Fibroblast of the aortic adventitia (primary cell): ENCODE measurements at places on chromosomes 16 and 17. TPM values are rescaled to one million over a fixed set of nuclear protein-coding genes. Genes with fewer than 3 reads are reported as not detected.
A peak's percentile ranks its signal among the peaks of the same experiment; 100 is the strongest.

KRTAP4-2 gene
- total RNA-seq, result not detected in 2 replicates

SP6 gene
- 0.09 TPM in 1 of 2 replicates, not detected in the other for total RNA-seq

CNTD1 gene
- total RNA-seq, result 0.54 TPM in 1 of 2 replicates, not detected in the other

RAD51D gene
- 4.7 and 14.8 TPM in 2 replicates for total RNA-seq

CDH1 gene
- 2.1 TPM in 1 of 2 replicates, not detected in the other for total RNA-seq

TPSB2 gene
- total RNA-seq, result not detected in 2 replicates

SLC46A1 gene
- total RNA-seq, result 2.0 and 7.9 TPM in 2 replicates

TP53TG3C gene
- not detected in 2 replicates for total RNA-seq

PERCC1 gene
- not detected in 2 replicates for total RNA-seq

COL1A1 gene
- 2,633 and 16,513 TPM in 2 replicates for total RNA-seq

KIF18B gene
- 0.08 and 10.8 TPM in 2 replicates for total RNA-seq

CCL1 gene
- not detected in 2 replicates for total RNA-seq

TP53TG3F gene
- not detected in 2 replicates for total RNA-seq

CCL16 gene
- not detected in 2 replicates for total RNA-seq

PRAC2 gene
- total RNA-seq, result not detected in 2 replicates

CTRL gene
- 0.27 and 4.6 TPM in 2 replicates for total RNA-seq

GRCh38 chr17:41784207-41784744 is 2.2 kb downstream of the JUP start:
- peak; percentile 32 for DNase-seq

DNA sequence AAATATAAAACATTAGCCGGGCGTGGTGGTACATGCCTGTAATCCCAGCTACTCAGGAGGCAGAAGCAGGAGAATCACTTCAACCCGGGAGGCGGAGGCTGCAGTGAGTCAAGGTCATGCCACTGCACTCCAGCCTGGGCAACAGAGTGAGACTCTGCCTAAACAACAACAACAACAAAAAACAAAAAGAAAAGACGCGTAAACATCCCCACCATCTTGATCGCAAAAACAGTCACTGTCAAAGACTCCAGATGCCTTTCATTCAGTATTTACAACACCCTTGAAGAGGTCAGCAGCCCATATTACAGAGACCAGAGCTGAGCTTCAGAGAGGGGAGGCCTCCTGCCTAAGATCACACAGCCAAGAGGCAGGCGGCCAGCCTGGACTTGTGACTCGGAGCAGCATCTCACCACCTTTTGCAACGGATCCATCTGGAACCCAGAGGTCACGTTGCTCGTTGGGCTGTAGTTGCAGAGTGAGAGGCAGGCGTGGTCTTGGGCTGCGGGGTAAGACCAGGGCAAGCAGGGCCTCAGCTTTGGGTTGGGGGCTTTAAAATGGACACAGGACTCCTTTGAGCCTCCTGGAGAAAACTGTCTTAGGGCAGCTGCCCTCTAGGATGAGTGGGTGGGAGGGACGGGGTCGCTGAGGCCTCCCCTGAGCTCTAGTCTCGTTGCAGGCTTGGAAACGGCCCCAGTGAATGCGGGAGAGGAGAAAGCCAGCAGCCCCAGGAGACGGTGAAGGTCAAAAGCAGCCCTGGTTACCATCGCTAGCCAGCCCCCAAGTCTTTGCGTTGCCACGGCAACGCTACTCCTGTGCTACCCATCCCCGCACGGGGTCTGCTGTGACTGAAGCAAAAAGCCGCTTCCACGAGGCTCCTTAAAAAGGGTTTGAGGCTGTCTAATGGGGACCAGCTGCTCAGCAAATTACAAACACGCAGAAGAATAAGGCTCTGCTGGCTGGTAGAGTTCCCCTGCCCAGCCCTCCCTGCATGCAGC is 26.1 kb downstream of the LGALS3BP start:
- DNase-seq, result no peak

GRCh38 chr17:15650741-15651582 is 31.5 kb upstream of the FBXW10B start:
- DNase-seq, result no peak

GRCh38 chr17:35607239-35607847 is 20.2 kb downstream of the AP2B1 start:
- no peak for DNase-seq

GRCh38 chr16:73846356-73846755 is 450.3 kb upstream of the PSMD7 start:
- no peak for DNase-seq

DNA sequence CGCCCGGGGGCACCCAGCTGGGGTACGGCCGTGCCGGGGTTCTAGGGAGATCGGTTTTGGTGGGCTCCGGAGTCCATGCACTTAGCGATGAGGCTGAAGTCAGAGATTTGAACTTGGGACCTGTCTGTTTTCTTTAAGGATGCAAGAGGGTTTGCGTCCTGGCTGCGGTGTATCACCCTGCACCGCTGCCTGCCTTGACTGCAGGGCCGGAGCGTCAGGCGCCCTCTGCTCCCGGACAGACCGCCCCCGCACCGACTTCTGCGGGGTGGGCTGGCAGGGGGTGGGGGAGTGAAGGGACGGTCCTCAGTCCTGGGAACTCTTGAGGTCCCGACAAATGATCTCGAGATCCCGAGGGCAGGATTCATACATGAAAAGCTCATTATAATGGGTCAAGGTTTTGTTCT is 701 bp downstream of the PDP2 start:
- DNase-seq, result no peak

GRCh38 chr16:89112377-89113151 is 18.9 kb downstream of the ACSF3 start:
- no peak for DNase-seq

DNA sequence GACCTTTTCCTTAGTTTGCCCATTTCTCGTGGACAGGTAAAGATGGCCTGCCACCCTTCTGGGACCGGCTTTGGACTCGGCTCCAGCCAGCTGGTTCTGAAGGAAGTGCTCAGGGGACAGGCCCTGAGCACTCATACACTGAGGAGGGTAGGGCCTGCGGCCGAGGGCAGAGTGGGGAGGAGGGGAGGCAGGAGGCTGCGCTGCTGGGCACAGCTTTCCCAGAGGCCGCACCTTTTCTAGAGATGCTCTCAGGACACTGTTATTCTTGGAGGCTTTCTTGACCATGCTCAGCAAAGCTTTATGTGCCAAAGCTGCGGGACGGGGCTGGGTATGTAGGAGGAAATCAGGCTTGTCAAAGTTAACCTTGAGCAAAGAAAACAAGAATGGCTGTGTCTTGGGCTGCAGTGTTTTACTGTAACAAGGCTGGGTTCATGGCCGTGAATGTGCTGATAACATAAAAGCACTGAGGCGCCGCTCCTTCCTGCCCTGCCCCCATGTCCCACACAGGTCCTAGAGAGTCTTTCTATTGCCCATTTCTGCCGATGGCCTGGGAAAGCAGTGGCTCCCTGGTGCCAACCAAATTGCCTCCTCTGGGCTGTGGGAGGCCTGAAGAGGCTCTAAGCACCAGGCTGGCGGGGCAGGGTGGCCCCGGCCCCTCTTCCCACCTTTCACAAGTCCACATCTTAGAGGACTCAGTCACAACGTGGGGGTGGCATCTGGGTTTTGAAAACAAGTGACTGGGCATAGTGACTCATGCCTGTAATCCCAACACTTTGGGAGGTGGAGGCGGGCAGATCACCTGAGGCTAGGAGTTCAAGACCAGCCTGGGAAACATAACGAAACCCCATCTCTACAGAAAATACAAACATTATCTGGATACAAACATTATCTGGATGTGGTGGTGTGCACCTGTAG is 22.3 kb upstream of the TIMP2 start:
- no peak for DNase-seq

GRCh38 chr16:47990676-47991075 is 165.1 kb downstream of the ABCC12 start:
- DNase-seq, result no peak

- no peak for DNase-seq
These were observed 84.2 kb upstream of the LGALS9 start for GRCh38 chr17:27546624-27547300.

DNA sequence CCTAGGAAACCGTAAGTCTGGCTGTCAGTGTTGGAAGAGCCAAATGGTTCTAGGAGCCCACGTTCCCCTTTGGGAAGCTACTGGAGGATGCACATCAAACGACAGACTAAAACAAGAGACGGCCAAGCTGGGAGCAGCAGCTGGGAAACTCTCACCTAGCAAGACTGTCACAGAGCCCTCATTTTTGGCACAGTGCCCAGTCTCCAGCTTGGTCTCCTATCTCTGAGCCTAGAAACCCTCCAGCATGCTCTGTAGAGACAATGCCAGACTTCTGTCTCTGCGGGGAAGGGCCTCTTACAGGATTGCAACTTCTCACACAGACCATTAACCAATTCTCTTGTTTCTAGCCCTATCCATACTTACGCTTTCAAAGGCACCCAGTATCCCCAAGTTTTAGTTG is 23.5 kb downstream of the GTF3C1 start:
- no peak for DNase-seq

GRCh38 chr16:87855852-87856715 is 13.2 kb downstream of the SLC7A5 start:
- no peak for DNase-seq

DNA sequence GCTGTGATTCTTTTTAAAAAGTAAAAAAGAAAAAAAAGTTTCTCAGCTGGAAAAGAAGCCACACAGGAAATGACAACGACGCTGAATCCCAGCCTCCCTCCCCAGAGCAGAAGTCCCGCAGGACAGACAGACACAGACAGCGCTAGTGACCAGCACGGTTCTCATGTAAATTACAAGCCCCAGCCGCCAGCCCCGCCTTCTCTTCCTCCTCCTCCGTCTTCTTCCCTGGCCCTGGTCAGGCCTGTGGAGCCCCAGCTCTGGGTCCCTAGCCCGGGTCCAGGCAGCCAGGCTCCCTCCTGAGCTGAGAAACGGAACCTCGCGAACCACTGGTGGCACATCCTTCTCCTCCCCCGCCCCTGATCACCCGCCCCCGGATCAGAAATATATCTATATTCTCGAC is 7.0 kb upstream of the IL17C start:
- DNase-seq, result no peak

DNA sequence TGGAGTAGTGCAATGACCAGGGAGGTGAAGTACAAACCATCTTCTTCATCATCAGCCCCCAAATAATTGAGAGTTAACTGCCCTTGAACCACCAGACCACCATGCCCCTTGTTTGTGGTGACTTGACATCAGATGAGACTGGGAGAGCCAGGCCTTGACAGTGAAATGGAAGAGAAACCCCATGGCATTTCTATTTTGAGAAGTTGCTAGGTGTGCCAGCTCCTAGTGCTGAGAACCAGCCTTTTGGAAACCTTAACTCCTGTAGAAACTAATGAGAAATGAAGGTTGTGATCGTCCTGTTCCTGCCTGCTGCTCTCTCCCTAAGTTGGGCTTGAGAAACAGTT is 2.8 kb downstream of the TMEM94 start:
- no peak for DNase-seq

DNA sequence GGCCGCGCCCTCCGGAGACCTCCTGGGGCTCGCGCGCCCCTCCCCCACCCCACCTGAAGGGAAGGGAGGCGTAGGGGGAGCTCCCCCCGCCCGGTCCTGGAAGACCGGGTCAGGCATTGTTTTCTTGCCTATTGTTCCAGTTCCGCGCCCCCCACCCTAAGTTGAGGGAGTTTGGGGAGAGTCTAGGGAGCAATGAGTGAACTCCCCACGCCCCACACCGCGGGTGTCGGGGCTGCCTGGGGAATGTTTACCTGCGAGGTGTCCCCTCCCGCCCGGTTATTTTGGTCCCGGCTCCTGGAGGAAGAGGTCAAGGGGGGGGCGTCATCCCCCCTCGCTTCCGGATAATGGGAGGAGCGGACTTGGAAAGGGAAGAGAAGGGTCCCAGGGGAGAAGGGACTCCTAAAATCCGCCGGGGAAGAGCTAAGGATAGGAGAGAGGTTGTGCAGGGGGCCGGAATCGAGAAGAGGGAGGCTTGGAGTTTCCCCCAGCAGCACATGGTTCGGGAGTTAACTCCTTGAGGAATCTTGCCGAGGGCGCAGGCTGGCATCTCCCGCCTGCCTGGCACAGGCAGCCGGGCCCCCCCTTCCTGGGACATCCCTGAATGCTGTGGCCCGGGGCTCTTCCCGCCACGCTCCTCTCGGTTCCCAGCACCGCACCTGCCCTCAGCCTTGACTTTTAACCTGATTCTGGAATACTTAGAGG is 881 bp downstream of the MLLT6 start:
- peak; percentile 45 for DNase-seq

- DNase-seq, result peak; percentile 33
These were observed 16.9 kb downstream of the DOC2B start for GRCh38 chr17:164303-165235.

GRCh38 chr16:75477680-75478473 is 13.4 kb upstream of the TMEM170A start:
- no peak for DNase-seq

DNA sequence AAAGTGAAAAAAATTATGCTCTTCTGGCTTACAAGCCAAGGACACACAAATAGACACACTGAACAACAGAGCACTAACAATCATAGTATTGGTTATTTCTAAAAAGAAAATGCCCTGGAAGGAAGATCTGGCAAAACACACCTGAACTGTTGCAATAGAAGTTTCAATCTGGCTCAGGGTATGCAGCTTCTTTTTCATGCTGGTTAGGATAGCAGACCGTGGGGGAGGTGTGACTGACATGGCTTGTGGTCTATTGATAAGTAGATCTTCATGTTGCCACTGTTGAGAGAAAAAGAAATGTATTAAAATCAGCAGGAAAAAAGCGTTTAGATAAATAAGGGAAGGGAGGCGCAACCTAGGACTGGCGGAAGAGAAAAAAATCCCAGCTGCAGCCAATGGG is 26.5 kb upstream of the ARL6IP1 start:
- DNase-seq, result no peak

GRCh38 chr16:82628711-82629110 is 1.9 kb downstream of the CDH13 start:
- no peak for DNase-seq

DNA sequence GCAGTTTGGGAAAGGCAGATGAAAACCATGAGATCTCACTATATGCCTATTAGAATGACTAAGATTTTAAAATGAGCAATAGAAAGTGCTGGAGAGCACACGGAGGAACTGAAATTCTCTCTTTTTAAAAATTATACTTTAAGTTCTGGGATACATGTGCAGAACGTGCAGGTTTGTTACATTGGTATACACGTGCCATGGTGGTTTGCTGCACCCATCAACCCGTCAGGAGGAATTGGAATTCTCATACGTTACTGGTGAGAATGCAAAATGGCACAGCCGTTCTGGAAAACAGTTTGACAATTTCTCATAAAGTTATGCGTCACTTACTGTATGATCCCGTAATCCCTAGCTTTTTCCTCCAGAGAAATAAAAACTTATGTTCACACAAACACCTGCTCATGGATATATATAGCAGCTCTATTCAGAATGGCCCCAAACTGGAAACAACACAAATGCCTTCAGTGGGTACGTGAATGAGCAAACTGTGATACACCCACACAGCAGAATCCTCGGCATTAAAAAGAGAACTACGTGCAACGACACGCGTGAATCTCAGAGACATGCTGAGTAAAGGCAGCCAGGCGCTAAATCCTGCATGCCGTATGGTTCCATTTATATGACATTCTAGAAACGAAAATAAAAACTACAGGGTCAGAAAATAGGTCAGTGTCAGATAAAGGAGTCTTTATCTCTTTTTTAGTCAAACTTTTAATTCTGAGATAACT is 11.8 kb downstream of the PIK3R6 start:
- DNase-seq, result no peak

DNA sequence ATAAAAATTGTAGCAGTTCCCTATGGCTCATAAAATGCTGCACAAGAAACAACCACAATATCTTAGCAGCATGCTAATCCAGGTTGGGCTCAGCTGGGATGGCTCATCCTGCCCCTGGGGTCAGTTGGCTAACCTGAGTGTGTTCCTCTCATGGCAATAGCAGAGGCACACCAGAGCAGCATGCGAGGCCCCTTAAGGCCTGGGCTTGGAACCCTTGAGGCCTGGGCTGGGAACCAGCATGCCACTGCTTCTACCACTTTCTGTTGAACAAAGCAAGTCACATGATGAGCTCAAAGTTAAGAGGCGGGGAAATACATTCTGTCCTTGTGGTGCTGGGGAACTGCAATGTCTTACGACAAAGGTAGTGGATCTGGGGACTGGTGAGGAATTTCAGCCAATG is 154.4 kb upstream of the FOXF1 start:
- no peak for DNase-seq
